ENCODE measurements at places on chromosomes 1 and 21.

DNA sequence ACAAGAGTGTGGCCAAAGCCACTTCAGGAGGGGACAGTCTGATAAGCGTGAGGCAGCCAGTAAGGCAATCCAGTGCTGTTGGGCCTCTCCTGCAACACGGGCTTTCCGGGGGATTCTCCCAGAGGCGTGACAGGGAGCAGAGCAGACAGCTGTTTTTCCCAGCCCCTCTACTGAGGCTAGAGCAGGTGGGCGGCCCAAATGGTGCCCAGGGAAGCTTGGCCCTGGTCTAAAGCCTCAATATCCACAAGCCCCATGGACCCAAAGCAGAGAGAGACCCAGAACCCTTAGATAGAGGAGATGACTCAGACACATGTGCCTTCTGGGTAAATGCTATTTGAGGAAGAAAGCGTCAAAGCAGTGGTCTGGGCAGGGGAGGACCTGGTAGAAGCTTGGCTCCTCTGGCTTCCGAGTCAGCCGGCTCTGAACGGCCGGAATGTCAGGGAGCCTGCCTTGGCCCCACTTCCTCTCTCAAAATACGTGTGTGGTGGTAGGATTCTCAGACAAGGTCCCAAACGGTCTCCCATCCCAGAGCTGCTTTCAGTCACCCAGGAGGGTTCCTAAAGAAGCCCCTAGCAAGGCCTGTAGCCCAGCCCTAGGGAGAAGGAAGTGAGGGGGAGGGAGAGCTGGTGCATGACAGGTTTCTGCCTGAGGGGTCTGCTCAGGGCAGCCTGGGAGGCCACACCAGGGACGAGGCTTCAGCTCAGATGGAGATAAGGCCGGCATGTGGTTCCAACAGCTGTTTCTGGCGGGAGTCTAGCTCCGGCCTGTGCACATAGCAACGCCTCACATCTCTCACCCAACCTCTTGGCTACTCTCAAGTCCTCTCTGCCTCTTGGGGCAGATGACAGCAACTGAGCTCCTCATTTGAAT lies 28.8 kb downstream of the PIK3C2B start:
- peaks cover 30% of the 10 kb centered on the region for H3K36me3 ChIP-seq
- no peak overlapping the region for H3K27ac ChIP-seq
- H3K4me1 ChIP-seq: no peaks in the 10 kb centered on the region
- H3K4me3 ChIP-seq: no peak overlapping the region
- H3K27me3 ChIP-seq: no peaks in the 10 kb centered on the region
- no peak for DNase-seq

GRCh38 chr1:51716746-51717145 lies 99.9 kb downstream of the OSBPL9 start:
- no peaks in the 10 kb centered on the region for H3K4me1 ChIP-seq
- peaks cover 2% of the 10 kb centered on the region for H3K36me3 ChIP-seq
- H3K27me3 ChIP-seq: no peaks in the 10 kb centered on the region
- no peak overlapping the region for H3K4me3 ChIP-seq
- no peak overlapping the region for H3K27ac ChIP-seq

DNA sequence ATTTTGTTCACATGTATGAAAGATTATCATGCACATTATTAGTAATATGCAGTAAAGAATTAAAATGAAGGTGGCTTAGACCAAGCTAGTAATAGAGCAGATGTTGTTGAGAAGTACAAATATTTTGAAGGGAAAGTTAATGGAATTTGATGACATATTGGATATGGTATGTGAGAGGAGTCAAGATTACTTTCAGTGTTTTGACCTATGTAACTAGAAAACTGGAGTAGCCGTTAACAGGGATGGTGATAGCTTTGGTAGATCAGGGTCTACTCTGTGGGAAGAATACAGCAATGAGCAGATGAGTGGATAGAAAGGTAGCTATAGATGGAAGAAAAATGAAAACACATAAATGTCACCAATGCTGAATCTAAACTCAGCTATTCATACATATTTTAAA lies 163.2 kb upstream of the LRRC7 start:
- no peak overlapping the region for H3K27ac ChIP-seq
- H3K4me1 ChIP-seq: no peaks in the 10 kb centered on the region
- no peak for DNase-seq
- no peaks in the 10 kb centered on the region for H3K27me3 ChIP-seq

DNA sequence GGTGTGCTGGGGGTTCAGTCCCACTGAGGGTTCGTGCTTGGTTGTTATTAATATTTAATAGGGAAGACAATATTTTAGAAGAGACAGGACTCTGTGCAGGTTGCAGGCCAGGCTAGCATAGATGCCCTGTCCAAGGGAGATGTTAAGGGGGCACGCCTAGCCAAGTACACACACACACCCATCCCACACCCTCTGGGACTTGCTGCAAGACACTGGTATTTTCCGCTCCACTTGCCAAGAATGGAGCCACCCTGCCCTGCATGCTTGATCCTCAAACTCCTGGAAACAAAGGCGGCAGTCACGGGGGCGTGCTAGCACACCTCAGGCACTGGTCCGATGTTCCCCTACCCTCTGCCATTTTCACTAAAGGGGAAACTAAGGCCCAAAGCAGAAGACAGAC lies 99.1 kb downstream of the MRPL37 start:
- H3K4me3 ChIP-seq: no peak overlapping the region
- DNase-seq: no peak
- H3K36me3 ChIP-seq: no peaks in the 10 kb centered on the region

DNA sequence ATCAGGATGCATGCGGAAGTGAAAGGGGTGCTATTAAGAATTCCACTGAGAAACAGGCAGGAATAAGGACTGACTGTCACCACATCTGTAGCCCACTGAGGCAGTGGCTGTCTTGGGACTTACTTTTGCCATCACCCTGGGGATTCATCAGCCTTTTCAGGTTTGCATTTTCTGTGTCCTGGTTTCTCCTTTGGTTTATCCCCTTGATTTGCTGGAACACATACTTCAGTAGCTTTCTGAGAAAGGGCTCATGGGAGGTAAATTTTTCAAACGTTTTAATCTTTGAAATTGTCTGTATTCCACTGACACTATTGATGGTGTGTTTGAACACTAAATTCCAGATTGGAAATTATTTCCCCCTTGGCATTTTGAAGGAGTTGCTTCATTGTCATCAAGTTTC lies 80.2 kb upstream of the ACTRT2 start:
- DNase-seq: no peak
- H3K27ac ChIP-seq: no peak overlapping the region
- H3K4me3 ChIP-seq: no peak overlapping the region
- no peaks in the 10 kb centered on the region for H3K27me3 ChIP-seq
- no peaks in the 10 kb centered on the region for H3K4me1 ChIP-seq
- H3K36me3 ChIP-seq: peaks cover 7% of the 10 kb centered on the region

DNA sequence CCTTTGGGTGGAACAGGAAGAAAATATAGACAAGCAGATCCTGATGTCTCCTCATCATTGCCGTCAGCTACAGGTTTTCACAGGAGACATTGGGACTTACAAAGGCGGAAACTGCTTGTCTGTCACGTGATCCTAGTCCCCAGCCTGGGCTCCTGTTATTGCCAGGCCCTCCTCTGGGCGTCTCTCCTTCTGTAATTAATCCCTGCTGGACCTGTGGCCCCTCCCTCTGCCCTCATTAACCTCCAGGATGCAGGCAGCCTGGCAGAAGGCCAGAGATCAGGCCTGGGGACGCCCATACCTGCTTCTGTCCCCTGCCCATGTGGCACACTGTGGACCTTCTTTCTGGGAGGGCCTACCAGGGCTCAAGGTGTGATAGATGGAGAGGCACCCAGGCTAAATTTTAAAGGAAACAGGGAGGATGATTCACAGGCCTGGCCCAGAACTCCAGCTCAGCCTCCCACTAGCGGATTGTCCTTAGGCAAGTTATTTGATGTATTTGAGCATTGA lies 2.4 kb downstream of the S100A5 start:
- peak; percentile 93 for DNase-seq
- no peak overlapping the region for H3K27ac ChIP-seq
- H3K4me1 ChIP-seq: peaks cover 5% of the 10 kb centered on the region
- no peaks in the 10 kb centered on the region for H3K27me3 ChIP-seq
- no peaks in the 10 kb centered on the region for H3K36me3 ChIP-seq

- H3K27me3 ChIP-seq: no peaks in the 10 kb centered on the region
- H3K4me3 ChIP-seq: no peak overlapping the region
- DNase-seq: no peak
- H3K36me3 ChIP-seq: no peaks in the 10 kb centered on the region
- no peak overlapping the region for H3K27ac ChIP-seq
These were observed 41.4 kb downstream of the PLEKHA6 start for GRCh38 chr1:204318324-204318723.

DNA sequence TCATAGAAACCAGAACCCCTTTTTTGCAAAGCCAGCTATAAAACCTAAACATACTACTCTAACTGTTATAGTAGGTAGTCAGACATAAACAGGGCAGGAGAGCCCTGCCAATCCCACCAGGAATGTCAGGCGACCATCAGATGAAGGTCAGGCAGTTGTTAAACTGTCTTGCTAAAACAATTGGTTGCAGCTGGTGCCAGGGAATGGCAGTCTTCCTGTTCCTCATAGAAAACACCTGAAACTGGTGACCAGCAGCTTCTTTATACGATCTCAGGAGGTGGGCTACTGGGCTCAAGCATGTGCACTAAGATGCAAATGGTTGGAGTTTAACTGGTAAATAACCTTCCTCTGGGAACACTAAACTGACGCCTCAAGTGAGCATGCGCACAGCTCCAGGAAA lies 224.1 kb downstream of the COL11A1 start:
- H3K4me1 ChIP-seq: no peaks in the 10 kb centered on the region
- H3K36me3 ChIP-seq: no peaks in the 10 kb centered on the region
- no peak overlapping the region for H3K27ac ChIP-seq
- no peak overlapping the region for H3K4me3 ChIP-seq
- no peaks in the 10 kb centered on the region for H3K27me3 ChIP-seq
- peak; percentile 35 for DNase-seq

GRCh38 chr1:93842750-93843500 lies 36.1 kb downstream of the DNTTIP2 start:
- no peaks in the 10 kb centered on the region for H3K27me3 ChIP-seq
- H3K36me3 ChIP-seq: peaks cover 11% of the 10 kb centered on the region
- H3K4me3 ChIP-seq: no peak overlapping the region
- no peak for DNase-seq

GRCh38 chr1:7482772-7483495 lies 288.2 kb upstream of the VAMP3 start:
- H3K4me3 ChIP-seq: no peak overlapping the region
- DNase-seq: no peak
- H3K4me1 ChIP-seq: peaks cover 3% of the 10 kb centered on the region
- H3K36me3 ChIP-seq: no peaks in the 10 kb centered on the region

All from H9 (cell line).